ENCODE measurements at places on chromosomes 7 and 10. TPM values are rescaled to one million over a fixed set of nuclear protein-coding genes. Genes with fewer than 3 reads are reported as not detected.

Gene KLF6
- 53.6 TPM for total RNA-seq

Gene TSPAN15
- 0.32 TPM for total RNA-seq

Gene CLCN1
- not detected for total RNA-seq

Gene SPDYE8
- not detected for total RNA-seq

Gene SPDYE2B
- not detected for total RNA-seq

Gene OR9A2
- 0.22 TPM for total RNA-seq

Gene LIPK
- total RNA-seq, result not detected

Gene GNGT1
- not detected for total RNA-seq

Gene TMEM178B
- total RNA-seq, result 0.11 TPM

Gene FOXP2
- total RNA-seq, result 17.0 TPM

Gene SLF2
- 35.0 TPM for total RNA-seq

Gene CALHM3
- not detected for total RNA-seq

Gene EBLN1
- total RNA-seq, result not detected

Gene OR2A42
- 0.26 TPM for total RNA-seq

Gene CPED1
- total RNA-seq, result 41.6 TPM

Gene HTR5A
- total RNA-seq, result not detected

Gene GATA3
- total RNA-seq, result 0.11 TPM

Gene TDRD1
- under 0.01 TPM for total RNA-seq

Gene CYP2E1
- 1.6 TPM for total RNA-seq

Gene HABP2
- not detected for total RNA-seq

Gene GPER1
- 18.0 TPM for total RNA-seq

Gene MLXIPL
- total RNA-seq, result not detected

Gene KCNMA1
- total RNA-seq, result 145 TPM

Gene LBX1
- not detected for total RNA-seq

Gene AKAP9
- total RNA-seq, result 61.0 TPM

Gene GRM8
- not detected for total RNA-seq

Gene RPA3
- 25.3 TPM for total RNA-seq

Gene UTF1
- total RNA-seq, result not detected

Gene FAM3C
- 72.3 TPM for total RNA-seq

Gene SLC16A9
- 4.1 TPM for total RNA-seq

Gene ARHGAP22
- 41.2 TPM for total RNA-seq

Gene TAS2R5
- 2.6 TPM for total RNA-seq

Gene RPEL1
- total RNA-seq, result 0.13 TPM

Gene GLI3
- 20.2 TPM for total RNA-seq

Gene PODXL
- total RNA-seq, result 7.8 TPM

Gene TNS3
- 60.9 TPM for total RNA-seq

Gene EPO
- total RNA-seq, result not detected

Gene MGAM2
- not detected for total RNA-seq

Gene MYO1G
- under 0.01 TPM for total RNA-seq

Gene GJD4
- 0.22 TPM for total RNA-seq

Gene XRCC2
- total RNA-seq, result 1.4 TPM

Gene GRID2IP
- total RNA-seq, result 0.11 TPM

Measured in articular chondrocyte of knee joint (primary cell).